ENCODE measurements at places on chromosomes 2 and 18. TPM values are rescaled to one million over a fixed set of nuclear protein-coding genes. Genes with fewer than 3 reads are reported as not detected.

The CCDC141 gene
- total RNA-seq: 4.3 TPM

The IL18RAP gene
- 3.1 TPM for total RNA-seq

The POTEI gene
- total RNA-seq: not detected

The ORC2 gene
- total RNA-seq: 40.3 TPM

The ACADL gene
- total RNA-seq: 72.7 TPM

The FBXO15 gene
- total RNA-seq: 1.9 TPM

All from thyroid gland (tissue), 4 donors.